Activated T-helper 17 cell treated with anti-CD3 and anti-CD28 coated beads, Interleukin-2, amount 50 U/mL, for 72 hours (primary cell): ENCODE measurements at places on chromosomes 1 and 21.

DNA sequence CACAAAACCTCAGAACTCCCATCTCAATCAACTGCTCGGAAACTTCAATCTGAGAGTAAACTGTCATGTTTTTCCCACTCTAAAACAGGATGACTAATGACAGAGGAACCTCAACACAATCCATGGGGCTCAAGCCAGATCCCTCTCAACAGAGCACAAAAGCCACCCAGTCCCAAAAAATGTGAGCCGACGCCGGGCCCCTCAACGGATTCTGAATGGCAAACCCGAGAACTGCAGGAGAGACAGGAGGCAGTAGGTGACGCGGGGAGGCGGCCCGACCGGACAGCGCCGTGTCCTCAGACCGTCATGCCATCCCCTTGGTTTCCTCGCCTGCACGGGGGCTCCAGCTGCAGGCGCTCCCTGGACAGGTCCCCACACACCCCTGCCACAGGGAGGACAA is 53.4 kb downstream of the SSBP3 start:
- H3K27me3 ChIP-seq = no peaks in the 10 kb centered on the region
- no peak overlapping the region for H3K4me3 ChIP-seq
- no peak overlapping the region for H3K27ac ChIP-seq
- H3K36me3 ChIP-seq = peaks cover 4% of the 10 kb centered on the region
- peaks cover 18% of the 10 kb centered on the region for H3K4me1 ChIP-seq

GRCh38 chr1:4306559-4307467 is 347.6 kb upstream of the AJAP1 start:
- no peaks in the 10 kb centered on the region for H3K27me3 ChIP-seq
- H3K36me3 ChIP-seq = no peaks in the 10 kb centered on the region
- no peak overlapping the region for H3K27ac ChIP-seq

DNA sequence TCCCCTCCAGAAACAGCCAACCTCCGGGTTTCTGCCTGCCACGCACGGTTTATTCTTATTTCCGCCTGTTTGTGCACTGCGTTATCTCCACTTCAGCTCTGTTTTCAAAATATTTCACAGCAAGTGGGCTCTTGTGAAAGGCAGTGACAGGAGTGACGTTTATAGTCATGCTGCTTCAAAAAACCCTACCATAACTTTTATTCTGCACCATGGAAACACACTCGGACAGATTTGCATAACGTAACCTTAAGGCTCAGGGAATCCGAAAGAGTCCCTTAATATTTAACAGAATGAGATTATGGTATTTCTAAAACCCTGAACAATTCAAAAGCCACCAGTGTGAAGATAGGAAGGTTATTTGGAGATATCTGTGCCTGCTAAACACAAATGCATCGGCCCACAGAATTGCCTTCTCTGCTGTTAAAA is 782 bp upstream of the SDE2 start:
- no peaks in the 10 kb centered on the region for H3K27me3 ChIP-seq
- H3K27ac ChIP-seq = peak overlapping the region; percentile 98
- H3K36me3 ChIP-seq = peaks cover 44% of the 10 kb centered on the region
- H3K4me1 ChIP-seq = peaks cover 40% of the 10 kb centered on the region
- H3K4me3 ChIP-seq = peak overlapping the region; percentile 94

DNA sequence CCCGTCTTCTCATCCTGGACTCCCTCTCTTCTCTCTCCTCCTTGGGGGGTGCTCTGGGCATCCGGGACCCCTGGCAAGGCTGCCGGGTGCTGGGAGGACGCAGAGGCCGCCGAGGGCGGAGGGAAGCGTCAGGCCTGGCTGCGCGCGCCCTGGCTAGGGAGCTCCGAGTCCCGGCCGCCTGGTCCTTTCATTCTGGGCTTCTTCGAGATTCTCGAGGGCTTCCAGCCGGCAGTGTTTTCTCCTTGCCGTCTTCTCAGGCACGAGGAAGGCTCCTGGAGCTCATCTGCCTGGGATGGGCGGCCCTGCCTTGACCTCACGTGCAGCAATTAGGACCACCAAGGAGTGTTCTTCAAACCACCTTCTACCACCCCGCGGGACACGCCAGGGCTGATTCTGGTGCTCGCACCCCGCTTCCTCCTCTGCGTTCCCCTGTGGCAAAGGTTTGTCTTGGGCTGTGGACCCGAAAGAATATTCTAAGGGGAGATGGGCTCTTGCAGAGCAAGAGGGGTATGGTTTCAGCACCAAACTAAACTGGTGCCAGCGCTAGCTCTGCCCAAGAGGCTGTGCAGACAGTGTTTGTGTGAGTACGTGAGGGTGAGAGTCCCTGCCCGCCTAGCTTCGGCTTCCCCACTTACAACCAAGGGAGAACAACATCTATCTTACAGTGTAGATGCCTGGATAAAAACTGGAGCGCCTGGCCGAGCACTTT is 36.5 kb downstream of the PIK3CD start:
- H3K4me3 ChIP-seq = peak overlapping the region; percentile 73
- peaks cover 50% of the 10 kb centered on the region for H3K36me3 ChIP-seq
- H3K4me1 ChIP-seq = peaks cover 31% of the 10 kb centered on the region
- no peaks in the 10 kb centered on the region for H3K27me3 ChIP-seq
- ATAC-seq = no peak

GRCh38 chr1:91596474-91596873 is 95.8 kb downstream of the CDC7 start:
- no peak overlapping the region for H3K27ac ChIP-seq
- peaks cover 5% of the 10 kb centered on the region for H3K4me1 ChIP-seq
- H3K27me3 ChIP-seq = no peaks in the 10 kb centered on the region
- no peak overlapping the region for H3K4me3 ChIP-seq
- no peak for ATAC-seq
- no peaks in the 10 kb centered on the region for H3K36me3 ChIP-seq

DNA sequence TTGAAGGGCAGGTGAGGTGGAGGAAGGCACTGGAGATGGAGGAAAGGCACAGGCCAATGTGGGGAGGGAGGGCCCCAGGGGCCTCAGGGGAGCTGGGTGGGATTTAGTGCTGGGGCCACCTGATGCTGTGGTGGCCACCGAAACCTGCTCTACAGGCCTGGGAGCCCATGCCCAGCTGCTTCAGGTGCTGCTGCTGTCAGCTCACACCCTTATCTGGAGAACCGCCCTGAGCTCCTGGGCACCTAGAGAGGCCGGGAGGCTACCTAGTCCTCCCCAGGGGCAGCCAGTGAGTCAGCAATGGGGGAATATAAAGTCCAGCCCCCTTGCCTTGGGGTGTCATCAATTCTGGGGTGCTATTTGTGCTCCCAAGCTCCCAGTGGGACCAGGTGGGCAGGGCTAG is 12.2 kb downstream of the FAM131C start:
- H3K27ac ChIP-seq = no peak overlapping the region
- peaks cover 10% of the 10 kb centered on the region for H3K27me3 ChIP-seq
- no peak overlapping the region for H3K4me3 ChIP-seq
- H3K36me3 ChIP-seq = no peaks in the 10 kb centered on the region
- H3K4me1 ChIP-seq = peaks cover 14% of the 10 kb centered on the region
- no peak for ATAC-seq

DNA sequence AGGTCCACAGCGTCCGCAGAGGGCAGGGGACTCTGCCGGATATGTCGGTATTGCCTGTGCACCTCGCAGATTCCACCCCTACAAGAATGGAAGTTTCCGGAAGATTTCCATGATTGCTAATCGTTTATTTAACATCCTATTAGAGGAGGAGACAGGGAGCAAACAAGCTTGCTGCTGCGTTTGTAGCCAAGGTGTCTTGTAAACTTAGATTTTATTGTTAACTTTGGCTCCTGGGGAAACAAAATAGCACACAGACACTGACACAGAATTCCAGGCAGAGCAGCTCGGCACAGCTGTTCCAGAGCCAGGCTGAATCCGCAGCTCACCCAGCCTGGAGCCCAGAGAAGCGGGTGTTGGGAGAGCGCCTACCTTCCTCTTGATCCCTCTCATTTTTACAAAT is 75.7 kb downstream of the AJAP1 start:
- no peak overlapping the region for H3K27ac ChIP-seq
- H3K4me1 ChIP-seq = no peaks in the 10 kb centered on the region
- H3K4me3 ChIP-seq = no peak overlapping the region
- no peaks in the 10 kb centered on the region for H3K27me3 ChIP-seq
- H3K36me3 ChIP-seq = no peaks in the 10 kb centered on the region
- ATAC-seq = no peak

DNA sequence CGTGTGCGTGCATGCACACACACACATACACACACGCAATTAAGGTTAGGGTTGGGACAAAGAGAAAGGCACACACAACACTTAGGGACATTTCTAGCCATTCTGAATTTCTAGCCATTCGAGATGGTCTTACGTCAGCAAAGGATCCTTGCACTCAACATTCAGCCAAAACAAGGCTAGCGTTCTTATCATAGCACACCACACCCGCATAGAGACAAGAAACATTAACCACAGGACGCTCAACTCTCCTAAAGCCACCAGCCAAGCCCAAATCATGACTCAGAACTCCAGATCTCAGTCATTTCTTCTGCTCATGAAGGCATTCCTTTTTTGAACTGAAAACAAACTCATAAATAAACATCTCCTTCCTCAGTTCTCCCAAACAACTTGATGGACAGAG is 106.8 kb downstream of the LMO4 start:
- H3K4me1 ChIP-seq = no peaks in the 10 kb centered on the region
- H3K27me3 ChIP-seq = peaks cover 11% of the 10 kb centered on the region
- H3K36me3 ChIP-seq = no peaks in the 10 kb centered on the region
- no peak overlapping the region for H3K4me3 ChIP-seq

DNA sequence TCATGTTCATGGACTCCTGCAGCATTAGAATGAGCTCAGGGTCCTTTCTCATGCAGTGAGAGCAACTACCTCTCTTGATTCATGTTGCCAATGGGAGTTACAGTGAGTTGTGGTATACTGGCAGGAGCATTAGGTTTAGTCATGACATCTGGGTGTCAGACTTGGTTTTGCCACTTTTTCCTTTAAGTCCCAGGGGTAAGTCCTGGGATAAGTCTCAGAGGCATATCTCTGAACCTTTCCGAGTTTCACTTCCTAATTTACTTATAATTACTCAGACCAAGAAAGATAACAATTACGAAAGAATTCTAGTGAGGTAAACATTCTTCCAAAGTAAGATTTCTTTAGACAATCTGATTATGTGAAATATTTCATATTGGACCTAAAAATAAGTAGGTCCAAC is 606.0 kb downstream of the SMYD3 start:
- no peaks in the 10 kb centered on the region for H3K27me3 ChIP-seq
- no peak for ATAC-seq
- H3K27ac ChIP-seq = no peak overlapping the region
- H3K36me3 ChIP-seq = no peaks in the 10 kb centered on the region
- no peak overlapping the region for H3K4me3 ChIP-seq
- H3K4me1 ChIP-seq = no peaks in the 10 kb centered on the region

DNA sequence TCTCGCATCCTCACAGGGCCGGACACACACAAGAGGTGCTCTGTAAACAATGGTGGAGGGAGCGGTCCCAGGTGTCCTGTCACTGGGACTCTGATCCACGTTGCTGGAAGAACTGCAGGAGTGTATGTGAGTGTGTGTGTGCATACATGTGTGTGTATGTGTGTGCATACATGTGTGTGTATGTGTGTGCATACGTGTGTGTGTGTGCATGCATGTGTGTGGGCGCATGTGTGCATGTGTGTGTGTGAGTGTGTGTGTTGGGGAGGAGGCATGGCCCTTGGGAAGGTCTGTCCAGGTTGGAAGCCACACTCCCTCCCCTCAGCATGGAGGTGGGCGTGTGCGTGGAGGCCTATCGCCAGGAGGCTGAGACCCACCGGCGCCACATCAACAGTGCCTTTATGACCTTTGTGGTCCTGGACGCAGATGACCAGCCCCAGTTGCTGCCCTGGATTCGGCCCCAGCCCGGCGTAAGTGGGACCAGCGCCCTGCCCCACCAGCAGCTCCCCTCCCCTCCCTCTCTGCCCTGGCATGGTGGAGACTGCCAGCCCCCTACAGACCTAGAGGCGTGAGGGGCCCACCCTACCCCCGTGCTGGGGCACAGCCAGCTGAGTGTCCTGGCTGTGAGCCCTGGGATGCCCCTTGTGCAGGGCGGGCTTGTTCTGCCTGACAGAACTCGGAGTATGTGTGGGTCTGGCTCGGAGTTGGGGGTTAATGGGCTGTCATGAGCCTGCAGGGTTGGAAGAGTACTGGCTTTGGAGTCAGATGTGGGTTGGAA is 22.2 kb downstream of the FAM151A start:
- H3K36me3 ChIP-seq = no peaks in the 10 kb centered on the region
- ATAC-seq = no peak
- no peaks in the 10 kb centered on the region for H3K27me3 ChIP-seq

DNA sequence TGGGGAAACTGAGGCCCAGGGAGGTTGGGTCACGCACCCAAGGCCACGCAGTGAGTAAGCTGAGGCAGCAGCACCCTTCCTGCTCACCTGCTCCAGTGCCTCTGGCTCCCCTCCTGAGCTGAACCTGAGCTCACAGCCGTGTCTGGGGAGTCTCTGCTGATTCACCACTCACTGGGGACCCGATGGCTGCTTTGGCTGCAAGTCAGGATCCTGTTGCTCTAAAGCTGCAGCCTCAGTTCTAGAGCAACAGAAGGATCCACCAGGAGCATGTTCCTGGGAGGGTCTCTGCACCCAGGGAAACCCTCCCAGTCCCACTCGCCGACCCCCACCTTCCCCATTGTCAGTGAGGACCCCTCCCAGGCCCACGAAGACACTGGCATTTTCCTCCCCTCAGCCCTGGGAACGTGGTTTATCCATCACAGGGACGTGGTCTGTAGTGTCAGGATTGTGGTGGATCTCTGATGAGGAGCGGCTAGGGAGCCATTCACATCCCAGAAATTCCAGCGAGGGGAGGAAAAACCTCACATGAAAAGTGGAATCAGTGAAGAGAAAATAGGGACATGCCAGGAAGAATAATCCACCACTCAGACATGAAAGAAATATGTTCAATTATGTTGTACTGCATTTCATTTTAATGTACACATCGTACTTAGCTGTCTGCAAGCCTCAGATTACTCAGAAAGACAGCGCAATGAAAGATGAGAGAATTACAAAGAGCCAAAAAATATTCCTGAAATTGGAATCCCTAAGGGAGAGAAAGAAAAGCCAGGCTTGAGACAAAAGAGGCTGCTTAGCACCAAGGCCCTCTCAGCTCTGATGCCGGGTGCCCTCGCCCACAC is 447.2 kb downstream of the MATN1 start:
- no peak for ATAC-seq
- no peak overlapping the region for H3K4me3 ChIP-seq
- peaks cover 3% of the 10 kb centered on the region for H3K27me3 ChIP-seq
- H3K4me1 ChIP-seq = no peaks in the 10 kb centered on the region
- no peaks in the 10 kb centered on the region for H3K36me3 ChIP-seq

GRCh38 chr1:183882335-183883167 is 77.6 kb downstream of the RGL1 start:
- H3K4me3 ChIP-seq = no peak overlapping the region
- no peak overlapping the region for H3K27ac ChIP-seq
- ATAC-seq = no peak
- no peaks in the 10 kb centered on the region for H3K4me1 ChIP-seq

GRCh38 chr1:167910530-167910929 is 3.4 kb downstream of the ADCY10 start:
- peaks cover 13% of the 10 kb centered on the region for H3K27me3 ChIP-seq
- no peak overlapping the region for H3K4me3 ChIP-seq
- no peak overlapping the region for H3K27ac ChIP-seq
- peaks cover 9% of the 10 kb centered on the region for H3K36me3 ChIP-seq
- no peaks in the 10 kb centered on the region for H3K4me1 ChIP-seq
